Uterus (tissue), 4 donors: ENCODE measurements at places on chromosomes 11 and 22. TPM values are rescaled to one million over a fixed set of nuclear protein-coding genes. Genes with fewer than 3 reads are reported as not detected.

Gene SC5D
- total RNA-seq, result 7.7 TPM

Gene CYP2D6
- total RNA-seq, result not detected

Gene MS4A15
- total RNA-seq, result not detected

Gene SLC15A3
- total RNA-seq, result 44.5 TPM

Gene OR6A2
- total RNA-seq, result 1.0 TPM

Gene MS4A7
- total RNA-seq, result 45.9 TPM

Gene TNNI2
- total RNA-seq, result 1.5 TPM

Gene KLHL35
- total RNA-seq, result not detected

Gene TMEM191C
- total RNA-seq, result 0.79 TPM

Gene RFPL3
- total RNA-seq, result not detected

Gene RTN4RL2
- total RNA-seq, result not detected

GRCh38 chr22:20964799-20965103 lies 2.3 kb upstream of the AIFM3 start:
- peak overlapping the region; percentile 24 for H3K4me3 ChIP-seq
- H3K27ac ChIP-seq, result no peak overlapping the region
- H3K36me3 ChIP-seq, result no peaks in the 10 kb centered on the region
- H3K27me3 ChIP-seq, result peaks cover 11% of the 10 kb centered on the region
- no peak for DNase-seq

GRCh38 chr22:49243965-49244364 lies 583.7 kb downstream of the BRD1 start:
- no peaks in the 10 kb centered on the region for H3K27me3 ChIP-seq
- H3K27ac ChIP-seq, result no peak overlapping the region
- H3K4me1 ChIP-seq, result no peaks in the 10 kb centered on the region

GRCh38 chr11:108112057-108112456 lies 9.3 kb upstream of the ACAT1 start:
- no peaks in the 10 kb centered on the region for H3K4me1 ChIP-seq
- H3K36me3 ChIP-seq, result no peaks in the 10 kb centered on the region
- H3K27me3 ChIP-seq, result no peaks in the 10 kb centered on the region

- H3K36me3 ChIP-seq, result no peaks in the 10 kb centered on the region
- no peak overlapping the region for H3K4me3 ChIP-seq
- H3K27me3 ChIP-seq, result no peaks in the 10 kb centered on the region
- H3K4me1 ChIP-seq, result no peaks in the 10 kb centered on the region
- H3K27ac ChIP-seq, result peak overlapping the region; percentile 79
Measured at GRCh38 chr11:83115551-83115950, 41.4 kb upstream of the PCF11 start.

GRCh38 chr22:35517769-35518530 lies 22.7 kb upstream of the RASD2 start:
- H3K4me1 ChIP-seq, result no peaks in the 10 kb centered on the region
- H3K4me3 ChIP-seq, result no peak overlapping the region
- no peak overlapping the region for H3K27ac ChIP-seq
- no peaks in the 10 kb centered on the region for H3K36me3 ChIP-seq

- no peak for DNase-seq
- H3K27me3 ChIP-seq, result no peaks in the 10 kb centered on the region
- H3K27ac ChIP-seq, result no peak overlapping the region
- no peak overlapping the region for H3K4me3 ChIP-seq
Measured at GRCh38 chr11:9301720-9302119, 12.7 kb downstream of the TMEM41B start.

DNA sequence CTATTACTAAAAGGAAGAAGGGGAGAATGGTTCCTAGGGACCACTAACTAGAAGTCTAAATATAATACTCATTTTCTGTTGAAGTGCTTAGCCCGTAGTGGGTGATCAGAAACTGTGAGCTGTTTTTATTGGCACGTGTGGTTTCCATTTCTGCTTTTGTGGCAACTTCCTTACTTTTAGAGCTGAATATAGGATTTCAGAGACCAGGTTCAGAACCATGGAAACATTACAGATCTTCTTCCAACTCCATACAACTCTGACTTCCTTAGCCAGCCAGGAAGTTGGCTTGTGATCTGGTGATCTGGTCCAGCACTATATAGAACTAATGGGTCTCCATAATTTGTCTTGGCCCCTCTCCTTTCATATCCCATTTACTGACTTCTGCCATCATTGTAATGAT lies 2.6 kb upstream of the ME3 start:
- no peaks in the 10 kb centered on the region for H3K27me3 ChIP-seq
- H3K36me3 ChIP-seq, result no peaks in the 10 kb centered on the region
- no peak overlapping the region for H3K27ac ChIP-seq

DNA sequence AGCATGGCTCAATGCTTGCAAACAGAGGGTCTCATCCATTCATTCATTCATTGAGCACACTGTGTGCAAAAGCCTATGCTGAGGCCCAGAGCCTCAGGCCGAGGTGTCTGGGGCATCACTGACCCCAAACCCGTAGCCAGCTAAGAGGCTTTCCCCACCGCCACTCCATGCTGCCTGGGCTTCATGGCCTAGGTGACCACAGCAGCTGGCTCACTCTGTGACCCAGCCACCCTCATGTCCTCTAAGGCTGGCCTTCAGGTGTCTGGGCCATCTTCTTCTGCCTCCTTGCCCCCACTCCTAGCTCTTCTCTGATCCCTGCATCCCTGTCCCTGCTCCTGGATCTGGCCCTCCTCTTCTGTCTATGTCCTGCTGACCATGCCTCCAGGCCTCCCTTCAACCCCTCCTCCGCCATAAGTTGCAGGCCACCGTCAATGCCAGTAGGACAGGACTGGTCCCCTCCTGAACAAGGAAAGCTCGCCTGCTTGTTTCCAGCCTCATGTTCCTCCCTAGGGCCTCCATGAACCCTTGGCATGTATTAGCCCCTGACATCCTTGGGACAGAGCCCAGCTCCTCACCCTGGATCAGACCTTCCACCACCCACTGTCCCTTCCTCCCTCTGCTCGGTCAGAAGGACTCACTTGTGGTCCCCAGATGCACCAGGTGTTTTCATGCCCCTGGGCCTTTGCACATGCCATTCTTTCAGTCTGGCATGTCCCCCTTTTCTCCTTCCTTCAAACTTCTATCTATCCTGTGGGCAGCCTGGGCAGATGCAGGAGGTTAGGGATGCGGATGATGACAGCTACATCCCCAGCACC lies 92.8 kb downstream of the MYEOV start:
- no peaks in the 10 kb centered on the region for H3K27me3 ChIP-seq
- no peak overlapping the region for H3K27ac ChIP-seq
- no peak for DNase-seq
- H3K36me3 ChIP-seq, result no peaks in the 10 kb centered on the region

GRCh38 chr11:65071907-65072630 lies 11.8 kb downstream of the CDCA5 start:
- H3K27ac ChIP-seq, result no peak overlapping the region
- H3K27me3 ChIP-seq, result no peaks in the 10 kb centered on the region
- H3K4me3 ChIP-seq, result no peak overlapping the region
- H3K4me1 ChIP-seq, result no peaks in the 10 kb centered on the region

GRCh38 chr11:100776212-100776896 lies 89.3 kb downstream of the ARHGAP42 start:
- no peaks in the 10 kb centered on the region for H3K4me1 ChIP-seq
- no peaks in the 10 kb centered on the region for H3K36me3 ChIP-seq
- DNase-seq, result no peak
- no peak overlapping the region for H3K4me3 ChIP-seq

- DNase-seq, result no peak
- H3K27me3 ChIP-seq, result no peaks in the 10 kb centered on the region
- no peak overlapping the region for H3K4me3 ChIP-seq
- H3K4me1 ChIP-seq, result no peaks in the 10 kb centered on the region
- no peaks in the 10 kb centered on the region for H3K36me3 ChIP-seq
Measured at GRCh38 chr11:19055905-19056304, 4.6 kb downstream of the MRGPRX2 start.

GRCh38 chr11:96293109-96293508 lies 49.9 kb downstream of the MAML2 start:
- H3K27ac ChIP-seq, result peak overlapping the region; percentile 64
- H3K36me3 ChIP-seq, result no peaks in the 10 kb centered on the region
- no peaks in the 10 kb centered on the region for H3K27me3 ChIP-seq
- no peak for DNase-seq
- no peak overlapping the region for H3K4me3 ChIP-seq

DNA sequence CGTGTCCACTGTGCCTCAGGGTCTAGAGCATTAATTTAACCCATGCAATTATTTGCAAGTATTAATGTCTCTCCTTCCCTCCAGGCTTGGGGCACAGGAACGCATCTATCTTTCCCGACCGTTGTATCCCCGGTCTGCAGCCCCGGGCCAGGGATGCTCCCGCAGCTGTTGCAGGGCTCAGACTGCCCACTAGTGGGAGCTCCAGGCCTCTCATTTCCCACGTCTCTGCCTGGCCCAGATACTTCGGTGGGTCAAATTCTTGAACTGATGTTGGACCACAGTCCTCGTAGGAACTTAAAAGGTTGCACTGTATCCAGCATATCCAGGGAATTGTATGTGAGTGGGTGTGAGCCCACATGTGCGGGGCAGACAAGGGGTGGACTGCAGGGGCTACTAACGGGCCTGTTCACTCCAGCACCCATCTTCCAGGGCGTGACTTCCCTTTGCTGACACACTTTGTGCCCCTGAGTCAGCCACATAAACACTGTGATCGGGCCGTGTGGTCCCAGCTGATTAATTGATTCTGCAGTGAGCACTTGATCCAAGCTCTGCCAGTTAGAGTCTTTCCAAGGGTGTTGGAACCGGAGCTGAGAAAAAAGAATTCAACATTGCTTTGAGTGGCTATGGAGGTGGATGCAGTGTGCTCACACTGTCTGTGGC lies 451.3 kb downstream of the TBC1D22A start:
- H3K36me3 ChIP-seq, result no peaks in the 10 kb centered on the region
- no peak overlapping the region for H3K27ac ChIP-seq
- no peak overlapping the region for H3K4me3 ChIP-seq
- no peaks in the 10 kb centered on the region for H3K27me3 ChIP-seq

GRCh38 chr11:116317212-116317611 lies 455.6 kb downstream of the BUD13 start:
- no peak overlapping the region for H3K4me3 ChIP-seq
- H3K27ac ChIP-seq, result no peak overlapping the region
- H3K27me3 ChIP-seq, result no peaks in the 10 kb centered on the region

- no peaks in the 10 kb centered on the region for H3K36me3 ChIP-seq
- no peak for DNase-seq
- H3K4me1 ChIP-seq, result no peaks in the 10 kb centered on the region
- no peaks in the 10 kb centered on the region for H3K27me3 ChIP-seq
Measured at GRCh38 chr11:4087551-4087950, 7.0 kb upstream of the RRM1 start.

GRCh38 chr11:61392981-61393595 lies 701 bp downstream of the TMEM216 start:
- DNase-seq, result no peak
- H3K4me1 ChIP-seq, result no peaks in the 10 kb centered on the region
- no peaks in the 10 kb centered on the region for H3K36me3 ChIP-seq
- peak overlapping the region; percentile 48 for H3K4me3 ChIP-seq
- H3K27ac ChIP-seq, result peak overlapping the region; percentile 76
- no peaks in the 10 kb centered on the region for H3K27me3 ChIP-seq

DNA sequence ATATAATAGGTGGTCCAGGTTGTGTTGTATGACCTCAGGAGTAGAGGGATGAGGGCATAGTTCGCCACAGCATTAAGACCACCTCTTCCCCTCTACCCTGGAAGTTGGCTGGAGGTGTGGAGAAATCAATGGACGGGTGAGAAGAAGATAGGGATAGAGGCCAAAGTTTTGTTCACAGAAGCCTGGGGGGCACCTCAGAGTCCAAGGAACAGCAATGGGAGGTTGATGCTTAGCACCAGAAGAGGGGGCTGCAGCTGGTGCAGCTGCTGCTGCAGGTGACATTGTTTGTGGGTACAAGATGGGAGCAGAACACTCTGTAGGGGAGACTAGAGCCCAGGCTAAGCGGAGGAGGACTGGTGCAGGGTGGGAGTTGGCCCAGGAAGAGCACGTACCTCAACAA lies 31.2 kb upstream of the SPON1 start:
- DNase-seq, result no peak
- H3K27ac ChIP-seq, result no peak overlapping the region
- H3K27me3 ChIP-seq, result no peaks in the 10 kb centered on the region
- H3K4me3 ChIP-seq, result no peak overlapping the region
- H3K4me1 ChIP-seq, result no peaks in the 10 kb centered on the region

GRCh38 chr22:47069270-47069669 lies 306.8 kb downstream of the TBC1D22A start:
- H3K36me3 ChIP-seq, result no peaks in the 10 kb centered on the region
- no peak overlapping the region for H3K27ac ChIP-seq
- no peaks in the 10 kb centered on the region for H3K4me1 ChIP-seq
- DNase-seq, result no peak

DNA sequence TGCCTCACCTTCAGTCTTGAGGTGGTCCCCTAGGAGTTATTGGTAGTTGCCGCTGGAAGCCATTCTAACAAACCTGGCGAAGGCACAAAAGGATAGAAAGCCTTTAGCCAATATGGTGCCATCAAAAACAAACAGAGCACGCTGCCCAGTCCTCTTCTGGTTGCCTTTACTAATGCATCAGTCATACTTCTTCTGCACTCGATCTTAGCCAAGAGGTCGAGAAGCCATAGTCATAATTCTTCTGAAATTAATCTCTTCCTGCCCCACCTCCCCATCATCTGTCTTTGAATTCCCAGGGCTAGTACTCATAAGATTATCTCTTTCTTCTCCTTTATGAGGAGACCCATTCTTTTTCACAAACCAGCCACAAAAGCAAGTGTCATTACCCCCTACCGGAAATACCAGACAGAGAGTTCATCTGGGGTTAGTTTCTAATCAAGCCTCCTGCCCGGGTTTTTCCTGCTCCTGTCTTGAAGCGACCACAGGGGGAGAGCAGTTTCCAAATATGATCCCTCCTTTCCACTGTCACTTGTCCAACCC lies 21.4 kb upstream of the EHF start:
- H3K4me3 ChIP-seq, result no peak overlapping the region
- H3K27me3 ChIP-seq, result no peaks in the 10 kb centered on the region
- H3K36me3 ChIP-seq, result no peaks in the 10 kb centered on the region

DNA sequence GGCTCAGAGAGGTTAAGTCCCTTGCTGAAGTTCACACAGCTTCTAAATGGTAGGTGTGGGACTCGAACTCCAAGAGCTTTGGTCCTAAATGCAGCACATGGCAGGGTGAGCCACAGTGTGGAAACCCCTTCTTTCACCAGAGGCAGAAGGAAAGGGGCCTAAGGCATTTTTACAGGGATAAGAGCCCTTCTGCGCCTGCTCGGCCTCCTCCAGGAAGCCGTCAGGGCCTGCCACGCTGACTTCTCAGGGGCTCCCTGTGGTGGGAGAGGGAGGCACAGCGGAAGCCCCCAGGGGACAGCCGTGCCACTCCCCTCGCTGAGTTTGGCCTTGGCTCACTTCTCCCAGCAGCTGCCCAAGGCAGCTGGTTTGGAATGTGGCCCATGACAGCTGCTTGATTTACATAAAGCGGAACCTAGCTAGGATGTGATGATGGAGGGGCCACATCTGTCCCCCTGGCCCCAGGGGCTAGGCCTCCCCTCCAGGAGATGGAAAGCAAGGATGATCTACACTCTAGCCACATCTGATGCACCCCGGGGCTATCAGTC lies 35.4 kb downstream of the CD82 start:
- H3K36me3 ChIP-seq, result no peaks in the 10 kb centered on the region
- DNase-seq, result no peak
- no peak overlapping the region for H3K27ac ChIP-seq

- H3K27me3 ChIP-seq, result no peaks in the 10 kb centered on the region
- H3K4me3 ChIP-seq, result no peak overlapping the region
- H3K4me1 ChIP-seq, result no peaks in the 10 kb centered on the region
- no peaks in the 10 kb centered on the region for H3K36me3 ChIP-seq
Measured at GRCh38 chr11:35683728-35684339, 21.3 kb downstream of the TRIM44 start.
